ENCODE measurements at places on chromosomes 12 and 14. TPM values are rescaled to one million over a fixed set of nuclear protein-coding genes. Genes with fewer than 3 reads are reported as not detected.

Gene DEPDC4
- total RNA-seq = 1.3 TPM

Gene FGD4
- total RNA-seq = 0.07 TPM

Gene KRT3
- 0.14 TPM for total RNA-seq

Gene CDCA3
- 33.7 TPM for total RNA-seq

Gene DDN
- 1.5 TPM for total RNA-seq

Gene OR4K13
- total RNA-seq = not detected

Gene NUP107
- 127 TPM for total RNA-seq

Gene NID2
- total RNA-seq = 0.09 TPM

Gene SMIM41
- 0.19 TPM for total RNA-seq

Gene MED6
- total RNA-seq = 59.7 TPM

Gene EFS
- not detected for total RNA-seq

Gene PMCH
- total RNA-seq = 8.4 TPM

Gene GPD1
- total RNA-seq = 0.62 TPM

Gene MIP
- total RNA-seq = not detected

Gene INSM2
- total RNA-seq = not detected

Gene PPHLN1
- total RNA-seq = 97.5 TPM

Gene CACNA2D4
- 6.8 TPM for total RNA-seq

Gene LRRC10
- not detected for total RNA-seq

Gene NAB2
- 76.7 TPM for total RNA-seq

Gene RHEBL1
- total RNA-seq = 11.8 TPM

Gene CERS5
- 66.5 TPM for total RNA-seq

Gene B4GALNT1
- total RNA-seq = 5.7 TPM

Gene FBLN5
- total RNA-seq = 1.3 TPM

Gene IKZF4
- 24.3 TPM for total RNA-seq

Measured in activated CD4-positive, alpha-beta T cell treated with anti-CD3 and anti-CD28 coated beads, Interleukin-2, amount 10 ng/mL, durations not matched to agents 24 days and 14 days (primary cell).